H9 (cell line): ENCODE measurements at places on chromosomes 7 and 10.

DNA sequence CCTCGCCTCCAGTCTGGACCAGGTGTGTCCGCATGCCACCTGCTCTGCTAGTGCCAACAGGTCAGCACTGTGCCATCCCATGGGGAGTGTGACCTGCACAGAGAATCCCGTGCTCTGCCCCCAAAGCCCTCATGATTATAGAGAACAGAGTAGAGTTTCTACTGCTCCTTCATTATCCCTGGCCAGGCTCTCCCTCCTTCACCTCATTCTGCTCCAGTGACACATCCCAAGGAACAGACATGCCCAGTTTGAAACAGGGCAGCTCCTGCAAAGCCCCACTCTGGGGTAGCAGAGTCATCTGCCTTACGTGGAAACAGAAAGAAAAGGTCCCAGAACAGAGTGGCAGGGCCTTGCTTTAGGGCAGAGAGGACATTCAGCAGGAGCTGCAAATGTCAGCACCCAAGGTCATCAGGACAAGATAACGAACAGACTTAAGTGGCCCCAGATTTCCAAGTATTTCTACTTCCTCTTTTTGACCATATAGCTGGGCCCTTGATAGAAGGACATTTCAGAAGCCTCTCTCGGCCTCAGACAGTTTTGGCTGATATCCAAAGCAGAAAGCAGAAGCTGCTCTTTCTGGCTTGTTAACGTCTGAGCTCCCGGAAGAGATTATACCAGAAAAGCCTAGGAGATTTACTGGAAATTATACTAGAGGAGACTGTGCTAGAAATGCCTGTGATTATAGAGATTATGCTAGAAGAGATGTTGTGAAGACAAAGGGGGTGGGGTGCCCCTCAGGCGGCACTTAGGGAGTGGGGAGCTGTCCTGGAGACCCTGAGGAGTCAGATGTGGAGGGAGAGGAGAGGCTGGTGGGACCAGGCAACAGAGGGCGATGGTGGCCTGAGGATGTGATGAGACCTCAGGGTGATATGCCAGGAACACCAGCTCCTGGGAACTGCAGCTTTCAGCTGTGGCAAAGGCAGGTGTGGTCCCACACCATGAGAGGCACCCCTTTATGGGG lies 12.6 kb downstream of the TMEM176B start:
- no peaks in the 10 kb centered on the region for H3K36me3 ChIP-seq
- no peaks in the 10 kb centered on the region for H3K27me3 ChIP-seq
- no peak for DNase-seq
- H3K4me3 ChIP-seq, result no peak overlapping the region

GRCh38 chr10:76649723-76650127 lies 987.9 kb downstream of the KCNMA1 start:
- H3K4me3 ChIP-seq, result no peak overlapping the region; the same call in 2 of the 3 replicates
- H3K4me1 ChIP-seq, result peaks cover 3% of the 10 kb centered on the region; the same call in 1 of the 2 replicates
- H3K36me3 ChIP-seq, result no peaks in the 10 kb centered on the region
- H3K27ac ChIP-seq, result no peak overlapping the region

DNA sequence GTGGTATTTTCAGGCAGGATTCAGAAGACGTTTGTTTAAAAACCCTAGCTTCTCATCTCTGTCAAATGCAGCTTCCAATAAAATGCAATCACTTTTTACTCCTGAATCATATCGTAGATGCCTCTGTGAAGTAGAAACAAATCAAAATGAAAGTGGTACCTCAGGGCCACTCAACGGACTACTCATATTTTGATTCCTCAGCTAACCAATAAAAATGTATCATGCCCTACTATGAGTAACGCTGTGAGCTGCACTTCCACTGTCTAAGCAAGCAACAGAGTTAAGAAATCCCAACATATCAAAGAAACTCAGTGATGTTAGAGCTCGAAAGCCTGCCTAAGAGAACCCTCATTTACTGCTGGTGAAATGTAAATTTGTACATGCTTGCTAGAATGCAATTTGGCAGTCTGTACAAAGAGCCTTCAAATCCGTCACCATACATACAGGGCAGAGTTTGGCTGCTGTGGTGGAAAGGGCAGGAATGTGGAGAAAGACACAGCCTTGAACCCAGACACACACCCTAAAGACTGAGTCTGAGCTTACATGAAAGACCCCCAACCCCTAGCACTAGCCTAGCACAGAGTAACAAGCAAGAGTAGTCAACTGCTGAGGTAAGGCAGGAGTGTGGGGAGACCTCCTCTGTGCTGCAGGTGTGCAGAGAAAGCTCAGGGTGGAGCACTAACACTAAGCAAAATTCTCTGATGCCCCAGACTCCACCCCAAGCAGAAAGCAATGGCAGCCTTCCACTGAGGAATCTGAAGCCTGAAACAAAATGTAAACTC lies 151.5 kb downstream of the ANK3 start:
- H3K27ac ChIP-seq, result no peak overlapping the region
- H3K4me1 ChIP-seq, result no peaks in the 10 kb centered on the region
- H3K36me3 ChIP-seq, result no peaks in the 10 kb centered on the region
- no peak overlapping the region for H3K4me3 ChIP-seq
- H3K27me3 ChIP-seq, result no peaks in the 10 kb centered on the region
- peak; percentile 47 for DNase-seq

DNA sequence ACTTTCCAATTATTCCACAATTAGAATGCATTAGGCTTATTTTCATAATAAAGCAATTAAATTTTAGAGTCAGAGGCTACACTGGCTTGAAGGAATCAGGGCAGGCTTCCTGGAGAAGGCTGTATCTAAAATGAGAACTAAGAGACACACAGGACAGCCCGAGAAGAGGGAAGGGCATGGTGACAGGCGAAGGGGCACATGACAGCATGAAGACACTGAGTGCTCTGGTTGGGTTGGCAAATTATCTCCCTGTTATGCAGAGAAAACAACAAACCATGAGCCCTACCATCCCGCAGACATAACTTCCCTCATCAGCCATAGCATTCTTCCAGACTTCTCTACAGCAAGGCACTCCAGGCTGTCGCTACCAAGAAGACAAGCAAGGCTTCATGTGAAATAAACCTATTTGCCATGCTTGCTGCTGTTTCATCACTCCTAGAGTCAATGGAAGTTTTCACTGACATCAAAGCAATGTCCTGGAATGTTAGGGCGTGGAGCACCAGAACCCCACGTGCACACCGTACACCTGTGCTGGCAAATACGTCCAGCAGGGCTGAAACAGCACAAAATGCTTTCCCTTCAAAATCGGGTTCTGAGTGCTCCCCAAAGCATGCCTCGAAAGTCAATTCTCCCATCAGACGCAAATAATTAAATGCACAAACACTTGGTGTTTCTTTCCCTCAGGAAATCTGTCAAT lies 21.3 kb downstream of the VOPP1 start:
- no peak for DNase-seq
- no peaks in the 10 kb centered on the region for H3K27me3 ChIP-seq
- H3K36me3 ChIP-seq, result peaks cover 5% of the 10 kb centered on the region; the same call in 1 of the 2 replicates
- peaks cover 18% of the 10 kb centered on the region; the same call in 1 of the 2 replicates for H3K4me1 ChIP-seq
- H3K4me3 ChIP-seq, result no peak overlapping the region

DNA sequence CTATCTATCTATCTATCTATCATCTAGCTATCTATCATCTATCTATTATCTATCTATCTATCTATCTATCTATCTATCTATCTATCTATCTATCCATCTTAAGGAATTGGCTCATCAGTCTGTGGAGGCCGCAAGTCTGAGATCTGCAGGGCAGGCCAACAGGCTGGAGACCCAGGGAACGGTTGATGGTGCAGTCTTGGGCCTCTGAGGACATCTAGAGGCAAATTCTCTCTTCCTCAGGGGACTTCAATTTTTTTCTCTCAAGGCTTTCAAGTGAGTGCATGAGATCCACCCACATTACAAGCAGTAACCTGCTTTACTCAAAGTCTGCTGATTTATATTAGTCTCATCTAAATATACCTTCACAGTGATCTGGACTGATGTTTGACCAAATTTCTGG lies 197.0 kb downstream of the GLRX3 start:
- H3K4me3 ChIP-seq, result no peak overlapping the region
- no peaks in the 10 kb centered on the region for H3K36me3 ChIP-seq
- DNase-seq, result no peak
- no peaks in the 10 kb centered on the region for H3K27me3 ChIP-seq
- no peak overlapping the region for H3K27ac ChIP-seq

DNA sequence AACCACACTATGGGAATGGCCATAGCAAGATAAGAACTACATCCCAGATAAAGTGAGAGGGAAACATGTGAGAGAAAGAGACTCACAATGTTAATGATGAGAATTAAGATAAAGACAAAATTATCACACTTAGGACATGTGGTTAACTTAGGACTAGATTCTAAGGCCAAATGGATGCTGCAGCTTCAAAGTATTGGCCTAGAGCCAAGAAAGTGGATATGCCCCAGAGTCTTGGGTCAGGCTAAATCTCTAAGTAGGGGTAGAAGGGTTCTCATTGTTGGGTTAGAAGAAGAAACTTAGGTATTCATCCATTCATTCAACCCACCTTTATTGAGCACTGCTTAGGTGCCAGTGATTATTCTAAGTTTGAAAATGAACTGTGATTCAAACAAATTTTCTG lies 818.0 kb downstream of the PHTF2 start:
- H3K27ac ChIP-seq, result no peak overlapping the region
- no peaks in the 10 kb centered on the region for H3K27me3 ChIP-seq
- no peaks in the 10 kb centered on the region; the same call in 2 of the 3 replicates for H3K36me3 ChIP-seq
- no peak for DNase-seq
- no peaks in the 10 kb centered on the region for H3K4me1 ChIP-seq
- no peak overlapping the region for H3K4me3 ChIP-seq

DNA sequence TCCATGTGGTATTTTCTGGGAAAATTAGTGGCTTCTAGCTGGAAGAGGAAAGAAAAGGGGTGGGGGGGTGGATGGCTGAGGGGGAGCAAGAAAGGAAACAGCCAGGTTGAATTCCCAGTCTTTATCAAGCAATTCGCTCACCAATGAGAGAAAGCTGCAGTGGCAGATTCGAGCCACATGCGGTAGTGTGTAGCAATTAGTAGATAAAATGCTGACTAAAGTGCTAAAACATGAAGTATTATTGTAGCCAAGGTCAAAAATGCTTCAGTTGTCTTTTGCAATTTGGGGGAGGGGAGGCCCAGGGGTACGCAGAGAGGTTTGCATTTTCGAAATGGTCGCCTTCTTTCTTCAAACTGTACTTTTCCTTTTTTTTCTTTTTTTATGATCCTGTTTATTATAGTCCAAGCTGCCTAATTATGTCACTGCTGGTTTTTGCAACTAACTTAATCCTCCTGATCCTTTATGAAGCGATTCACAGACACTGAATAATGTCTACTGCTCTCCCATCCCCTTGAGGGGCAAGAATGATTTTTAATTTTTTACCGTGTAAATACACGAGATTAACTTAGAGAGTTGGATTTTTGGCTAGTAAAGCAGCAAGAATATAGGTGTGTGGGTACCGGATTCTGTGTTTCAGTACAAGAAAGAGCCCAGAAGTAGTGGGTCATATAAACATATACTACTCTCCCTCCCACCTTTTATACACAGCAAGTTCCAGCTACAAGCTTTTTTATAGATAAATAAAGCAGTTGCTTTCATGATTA lies 3.6 kb upstream of the ARID5B start:
- H3K4me3 ChIP-seq, result peak overlapping the region; percentile 84
- no peak overlapping the region for H3K27ac ChIP-seq
- H3K27me3 ChIP-seq, result peaks cover 29% of the 10 kb centered on the region; the same call in 1 of the 2 replicates
- DNase-seq, result peak; percentile 49
- H3K36me3 ChIP-seq, result no peaks in the 10 kb centered on the region; the same call in 2 of the 3 replicates

DNA sequence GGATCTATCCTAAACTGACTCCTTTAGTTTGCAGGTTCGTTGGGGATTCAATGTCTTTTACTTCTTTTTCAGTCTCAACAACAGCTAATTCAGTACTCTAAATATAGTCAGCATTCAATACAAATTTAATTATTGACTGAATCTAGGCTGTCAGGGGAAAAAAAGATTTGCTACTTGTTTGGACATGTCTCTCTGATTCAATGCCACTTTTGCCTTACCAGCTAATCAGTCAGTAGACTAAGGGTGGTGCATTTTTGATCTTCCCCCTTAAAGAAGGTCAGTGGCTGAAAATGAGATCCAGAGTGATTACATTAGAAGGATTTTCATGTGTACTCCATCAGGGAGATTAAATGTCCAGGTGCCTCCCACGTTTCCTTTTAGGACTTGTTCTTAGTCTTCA lies 145.1 kb downstream of the C1GALT1 start:
- no peak for DNase-seq
- H3K27ac ChIP-seq, result no peak overlapping the region
- H3K27me3 ChIP-seq, result no peaks in the 10 kb centered on the region
- H3K4me3 ChIP-seq, result no peak overlapping the region

DNA sequence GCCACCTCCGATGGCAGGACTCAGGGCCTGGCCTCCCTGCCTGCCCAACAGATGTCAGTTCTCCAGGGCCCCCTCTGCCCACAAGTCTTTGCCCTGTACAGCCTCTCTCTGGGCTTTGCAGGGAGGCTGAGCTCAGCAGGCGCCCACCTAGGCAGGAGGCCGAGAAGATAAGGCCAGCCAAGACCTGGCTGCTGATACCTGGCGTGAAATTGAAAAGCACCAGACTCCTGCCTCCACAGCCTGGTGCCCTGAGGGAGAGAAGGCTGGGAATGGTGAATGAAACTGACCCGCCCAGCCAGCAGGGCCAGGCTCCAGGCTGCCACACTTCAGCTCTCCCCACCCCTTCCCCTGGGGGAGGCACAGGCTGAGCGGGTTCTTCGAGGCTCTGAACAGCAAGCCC lies 145.8 kb downstream of the CDH23 start:
- H3K4me3 ChIP-seq, result no peak overlapping the region
- no peaks in the 10 kb centered on the region for H3K36me3 ChIP-seq
- no peak for DNase-seq
- no peak overlapping the region for H3K27ac ChIP-seq
- H3K27me3 ChIP-seq, result no peaks in the 10 kb centered on the region

- no peak overlapping the region for H3K4me3 ChIP-seq
- H3K36me3 ChIP-seq, result no peaks in the 10 kb centered on the region; the same call in 2 of the 3 replicates
- no peak for DNase-seq
- H3K27ac ChIP-seq, result no peak overlapping the region
- H3K4me1 ChIP-seq, result no peaks in the 10 kb centered on the region
These were observed 120.1 kb upstream of the ZMIZ1 start for GRCh38 chr10:78948621-78949030.

GRCh38 chr10:75530299-75530698 lies 98.9 kb downstream of the LRMDA start:
- no peaks in the 10 kb centered on the region for H3K27me3 ChIP-seq
- peaks cover 2% of the 10 kb centered on the region; the same call in 1 of the 2 replicates for H3K4me1 ChIP-seq

GRCh38 chr7:85172530-85172941 lies 14.3 kb downstream of the SEMA3D start:
- H3K36me3 ChIP-seq, result no peaks in the 10 kb centered on the region
- no peak overlapping the region for H3K4me3 ChIP-seq
- H3K27me3 ChIP-seq, result no peaks in the 10 kb centered on the region
- no peak overlapping the region for H3K27ac ChIP-seq

GRCh38 chr7:97480772-97481390 lies 251.0 kb upstream of the TAC1 start:
- no peak overlapping the region for H3K4me3 ChIP-seq
- no peak for DNase-seq
- no peaks in the 10 kb centered on the region for H3K36me3 ChIP-seq
- no peaks in the 10 kb centered on the region for H3K4me1 ChIP-seq
- H3K27ac ChIP-seq, result no peak overlapping the region

- H3K36me3 ChIP-seq, result no peaks in the 10 kb centered on the region
- no peak overlapping the region for H3K4me3 ChIP-seq
- H3K4me1 ChIP-seq, result no peaks in the 10 kb centered on the region
These were observed 27.3 kb upstream of the MRC1 start for GRCh38 chr10:17781856-17782255.
